ENCODE measurements at places on chromosomes 5 and 9.

DNA sequence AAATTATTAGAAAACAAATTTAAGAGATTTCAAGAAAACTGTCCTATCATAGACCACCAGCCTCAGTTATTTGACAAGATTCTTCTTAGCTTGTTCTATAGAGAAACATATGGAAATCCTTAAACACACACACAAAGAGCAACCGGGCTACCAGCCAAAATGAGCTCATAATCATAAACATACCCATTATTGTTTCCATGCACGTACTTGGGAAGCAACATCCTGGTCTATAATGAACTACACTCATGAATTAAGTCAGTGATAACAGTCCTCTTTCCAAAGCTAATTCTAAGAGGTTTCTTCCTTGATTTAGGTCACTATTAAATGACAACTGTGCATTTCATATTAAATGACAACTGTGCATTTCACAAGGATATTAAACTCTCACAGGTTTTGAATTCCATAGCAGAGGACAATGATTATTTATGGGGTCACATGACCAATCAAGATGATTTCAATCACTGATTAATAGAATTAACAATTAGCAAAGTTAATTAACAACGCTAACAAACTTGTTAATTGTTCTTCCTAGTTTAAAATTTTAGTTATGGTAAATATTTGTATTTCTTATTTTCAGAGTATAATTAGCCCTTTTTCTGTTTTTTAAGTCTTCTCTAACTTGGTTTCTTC lies 77.0 kb downstream of the OXCT1 start:
- DNase-seq, result no peak

DNA sequence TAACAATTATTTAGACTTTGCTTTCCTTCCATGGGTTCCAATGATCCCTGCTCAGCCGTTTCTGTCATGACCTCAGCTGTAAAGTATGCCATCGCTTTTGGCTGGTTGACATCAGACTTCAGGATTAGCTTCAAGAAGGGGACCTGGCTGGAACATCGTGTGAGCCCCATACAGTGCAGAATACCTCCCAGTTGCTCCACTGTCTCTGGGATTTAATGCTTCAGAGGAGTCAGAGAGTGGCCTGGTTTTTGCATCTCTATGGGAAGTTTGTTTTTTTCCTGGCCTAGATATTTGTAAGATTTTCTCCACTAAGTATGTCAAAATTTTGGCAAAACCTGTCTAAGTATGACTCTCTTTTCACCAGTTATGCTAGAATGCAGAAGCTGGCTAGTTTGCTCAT lies 216.9 kb downstream of the GABBR2 start:
- no peak for DNase-seq

DNA sequence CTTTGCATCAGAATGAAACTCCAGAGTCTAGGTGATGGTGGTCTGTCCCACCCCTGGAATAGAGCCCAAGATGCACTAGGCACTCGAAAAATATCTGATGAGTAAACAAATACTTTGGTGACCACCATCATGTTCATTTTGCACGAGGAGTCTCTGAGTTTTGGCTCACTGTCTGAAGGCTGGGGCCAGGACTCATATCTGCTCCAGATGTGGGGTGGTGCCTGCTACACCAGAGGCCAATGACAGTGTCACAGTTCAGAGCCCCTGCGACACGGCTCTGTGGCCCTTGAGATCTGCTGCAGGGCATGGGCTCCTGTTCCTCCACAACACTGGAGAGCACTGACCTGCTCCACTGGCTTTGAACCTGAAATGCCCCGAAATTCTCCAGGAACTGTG lies 164.6 kb downstream of the ROR2 start:
- no peak for DNase-seq

DNA sequence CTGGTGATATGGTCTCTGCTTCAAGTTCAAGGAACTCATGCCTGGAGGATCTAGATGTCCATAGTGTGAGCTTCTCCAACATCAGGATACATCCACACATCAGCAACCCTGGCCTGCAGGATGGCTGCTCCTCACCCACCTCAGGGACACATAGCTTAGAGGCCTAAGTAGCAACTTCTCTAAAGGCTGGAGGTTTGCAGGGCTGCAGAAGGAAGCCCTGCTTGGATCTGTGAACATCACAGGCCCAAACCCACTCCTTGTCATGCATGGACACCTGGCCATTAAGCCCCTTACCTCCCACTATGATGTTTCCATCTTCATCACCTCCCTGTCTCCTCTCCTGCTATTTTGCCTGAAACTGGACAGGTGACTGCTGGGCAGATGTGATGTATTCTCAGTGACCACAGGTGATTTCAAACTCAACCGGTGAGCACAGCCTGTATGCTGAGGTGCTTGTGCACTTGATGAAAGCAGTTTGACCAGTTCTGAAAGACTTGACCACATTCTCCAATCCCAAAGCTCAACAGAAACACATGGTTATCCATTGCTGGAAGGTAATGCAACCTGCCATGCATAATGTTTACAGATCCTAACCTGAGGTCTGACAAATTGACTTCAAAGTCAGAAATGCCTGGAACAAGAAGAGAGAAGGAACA lies 205.2 kb downstream of the FSTL4 start:
- DNase-seq, result no peak

DNA sequence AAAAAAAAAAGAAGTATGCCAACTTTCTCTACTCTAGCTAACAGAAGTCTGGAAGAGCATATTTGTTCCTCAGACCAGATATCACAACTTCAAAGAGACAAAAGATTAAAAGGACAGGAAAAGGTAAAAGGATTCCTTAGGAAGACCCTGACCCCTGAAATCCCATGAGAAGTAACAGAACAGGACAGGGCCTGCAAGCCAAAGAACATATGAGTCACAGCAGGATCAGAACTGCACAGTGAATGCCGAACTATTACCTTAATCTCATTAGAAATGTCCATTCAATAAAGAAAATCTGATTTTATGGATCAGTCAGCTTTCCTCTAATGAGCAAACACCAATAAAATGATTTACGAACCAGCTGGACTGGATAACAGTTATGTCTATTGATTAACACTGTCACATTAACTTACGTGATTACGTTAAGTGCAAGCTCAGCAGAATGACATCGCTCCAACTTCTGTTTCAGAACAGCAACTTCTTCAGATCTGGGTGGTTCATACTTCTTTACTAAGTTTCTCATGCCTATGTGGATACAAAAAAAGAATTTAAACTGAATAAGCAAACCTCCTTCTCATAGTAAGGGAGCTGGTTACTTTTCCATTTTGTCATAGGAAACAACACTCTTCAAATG lies 13.6 kb downstream of the CCNH start:
- DNase-seq, result no peak

- no peak for DNase-seq
These were observed 779 bp downstream of the PKN3 start for GRCh38 chr9:128702949-128703615.

- no peak for DNase-seq
These were observed 3.3 kb downstream of the LARP1 start for GRCh38 chr5:154758493-154758892.

DNA sequence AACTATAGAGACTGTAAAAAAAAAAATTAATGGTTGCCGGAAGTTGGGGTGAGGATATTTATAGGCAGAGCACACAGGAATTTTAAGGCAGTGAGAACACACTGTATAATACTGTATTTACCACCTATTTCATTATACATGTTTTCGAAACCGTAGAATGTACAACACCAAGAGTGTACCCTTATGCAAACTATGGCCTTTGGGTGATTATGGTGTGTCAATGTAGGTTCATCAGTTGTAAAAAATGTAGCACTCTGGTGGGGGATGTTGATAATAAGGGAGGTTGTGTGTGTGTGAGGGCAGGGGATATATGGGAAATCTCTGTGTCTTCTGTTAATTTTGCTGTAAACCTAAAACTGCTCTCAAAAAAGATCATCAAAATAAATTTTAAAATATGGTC lies 791.7 kb upstream of the CDH10 start:
- DNase-seq, result no peak

GRCh38 chr9:5612185-5612530 lies 16.7 kb upstream of the RIC1 start:
- no peak for DNase-seq

- DNase-seq, result peak; percentile 37
These were observed 10.3 kb upstream of the PCDHB1 start for GRCh38 chr5:141040771-141041426.

DNA sequence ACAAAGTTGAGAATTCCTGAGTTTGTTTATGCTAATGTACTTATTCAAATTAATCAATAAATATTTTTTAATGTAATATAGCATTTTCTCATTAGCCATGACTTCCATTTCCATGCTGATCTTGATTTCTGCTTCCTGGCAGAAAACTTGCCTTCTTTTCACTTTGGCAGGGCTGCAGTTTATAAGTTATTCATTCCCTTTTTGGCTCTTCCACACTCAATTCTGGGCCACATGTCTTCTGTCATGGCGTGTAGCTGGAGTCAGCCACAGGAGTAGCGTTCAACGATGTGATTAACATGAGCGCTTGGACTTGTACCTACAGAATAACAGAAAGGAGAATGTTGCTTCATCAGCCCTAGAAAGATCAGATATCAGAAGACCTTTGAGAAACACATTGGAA lies 172.9 kb downstream of the CFAP90 start:
- DNase-seq, result no peak

DNA sequence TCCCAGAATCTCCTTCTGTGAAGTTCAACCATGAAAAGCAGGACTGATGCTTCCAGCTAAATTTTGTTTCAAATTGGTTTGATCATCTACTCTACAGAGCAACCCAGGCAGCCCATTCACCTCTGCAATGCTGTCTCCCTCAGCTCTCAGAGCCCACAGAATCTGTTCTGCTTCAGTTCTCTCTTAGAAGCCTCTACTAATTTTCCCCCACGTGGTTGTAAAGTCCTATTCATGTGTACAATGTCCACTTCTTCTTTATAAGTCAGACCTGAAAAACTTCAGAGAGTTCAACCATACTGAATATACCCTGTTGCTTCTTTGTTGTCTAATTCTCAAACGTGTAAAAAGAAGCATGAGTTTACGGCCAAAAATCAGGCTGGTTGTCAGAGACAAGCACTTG lies 21.3 kb upstream of the FAM13B start:
- no peak for DNase-seq

GRCh38 chr5:92977846-92978540 lies 603.0 kb downstream of the NR2F1-AS1 start:
- no peak for DNase-seq

DNA sequence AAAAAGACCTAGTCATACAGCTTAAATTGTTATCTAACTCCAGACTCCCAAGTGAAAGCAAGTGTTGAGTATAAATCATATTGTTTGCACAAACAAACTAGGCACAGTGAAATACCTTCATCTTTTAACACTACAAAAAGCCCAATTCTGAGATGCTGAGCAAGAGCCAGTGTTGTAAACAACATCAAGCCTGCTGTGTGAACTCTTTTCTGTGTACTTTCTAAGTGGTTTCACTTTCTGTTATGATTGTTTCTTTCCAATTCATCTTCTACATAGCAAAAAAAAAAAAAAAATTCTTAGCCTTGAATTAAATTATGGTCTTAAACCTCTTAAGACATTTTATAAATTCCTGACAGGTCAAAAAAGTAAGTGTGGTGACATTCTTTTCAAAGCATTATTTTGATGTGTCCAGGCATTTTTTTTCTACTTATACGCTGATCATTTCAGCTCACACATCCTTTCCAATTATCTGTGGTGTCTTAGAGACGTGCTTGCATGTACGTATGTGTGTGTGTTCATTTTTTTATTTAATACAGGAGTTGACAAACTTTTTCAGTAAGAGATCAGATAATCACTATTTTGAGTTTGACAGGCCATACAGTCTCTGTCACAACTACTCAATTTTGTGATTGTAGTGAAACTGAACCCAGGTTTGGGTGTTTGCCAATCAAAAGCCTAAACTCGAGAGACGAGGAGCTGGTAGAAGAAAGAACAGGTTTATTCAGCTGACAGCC lies 556.1 kb downstream of the CDH9 start:
- no peak for DNase-seq

DNA sequence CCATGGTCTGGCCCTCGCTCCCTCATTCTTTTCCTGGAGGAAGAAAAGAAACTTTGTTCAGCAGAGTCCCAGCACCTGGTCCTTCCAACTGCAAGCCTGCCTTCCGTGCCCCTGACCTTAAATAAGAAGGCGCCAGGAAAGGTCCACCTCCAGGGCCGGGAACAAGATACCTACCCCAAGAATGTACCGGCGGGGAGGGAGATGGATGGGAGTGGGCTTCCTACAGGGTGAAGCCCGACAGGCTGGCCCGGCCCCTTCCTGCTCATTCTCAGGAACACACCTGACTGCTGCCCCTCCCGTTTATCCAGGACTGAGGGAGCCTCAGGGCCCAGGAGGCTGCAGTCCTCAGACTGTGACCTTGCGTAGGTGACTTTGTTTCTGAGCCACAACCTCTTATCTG lies 27.3 kb upstream of the GFPT2 start:
- DNase-seq, result no peak

DNA sequence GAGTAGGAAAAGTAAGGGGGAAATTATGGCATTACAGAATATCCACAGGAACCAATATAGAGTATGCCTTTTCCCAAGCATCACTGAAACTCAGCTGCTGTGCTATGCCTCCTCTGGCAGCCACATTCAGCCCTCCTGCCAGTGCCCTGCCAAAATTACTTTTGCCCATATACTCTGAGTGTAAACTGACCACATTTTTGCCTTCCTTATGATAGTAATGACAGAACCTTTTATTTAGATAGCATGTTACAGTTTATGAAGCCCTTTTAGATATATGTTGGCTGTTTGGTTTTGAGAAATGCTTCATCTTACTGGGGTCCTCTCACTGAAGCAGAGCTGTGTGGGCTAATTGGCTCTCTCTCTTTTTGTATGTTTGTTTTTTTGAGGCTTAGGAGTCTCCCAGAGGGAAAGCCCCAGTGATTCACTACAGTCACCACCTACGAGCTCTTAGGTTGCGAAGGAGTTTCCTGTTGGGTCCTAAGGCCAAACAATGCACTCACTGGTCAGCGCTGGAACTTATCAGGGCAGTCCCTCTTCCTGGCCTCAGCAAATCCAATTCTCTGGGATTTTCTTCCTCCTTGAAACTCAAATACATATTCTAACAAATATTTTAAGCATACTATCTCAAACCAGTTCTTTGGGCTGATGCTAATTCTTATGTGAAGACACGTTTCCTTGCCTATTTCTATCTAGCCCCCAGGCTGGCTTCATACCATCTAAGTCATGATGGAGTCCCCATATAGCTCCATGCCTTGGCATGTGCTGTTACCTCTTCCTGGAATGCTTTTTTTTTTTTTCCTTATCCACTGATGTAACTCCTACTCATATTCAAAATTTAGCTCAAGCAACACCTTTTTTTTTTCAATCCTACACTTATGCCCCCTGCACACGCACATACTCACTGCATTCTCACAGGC lies 3.7 kb downstream of the PHF24 start:
- no peak for DNase-seq
